ENCODE measurements at places on chromosomes 6 and 20.

DNA sequence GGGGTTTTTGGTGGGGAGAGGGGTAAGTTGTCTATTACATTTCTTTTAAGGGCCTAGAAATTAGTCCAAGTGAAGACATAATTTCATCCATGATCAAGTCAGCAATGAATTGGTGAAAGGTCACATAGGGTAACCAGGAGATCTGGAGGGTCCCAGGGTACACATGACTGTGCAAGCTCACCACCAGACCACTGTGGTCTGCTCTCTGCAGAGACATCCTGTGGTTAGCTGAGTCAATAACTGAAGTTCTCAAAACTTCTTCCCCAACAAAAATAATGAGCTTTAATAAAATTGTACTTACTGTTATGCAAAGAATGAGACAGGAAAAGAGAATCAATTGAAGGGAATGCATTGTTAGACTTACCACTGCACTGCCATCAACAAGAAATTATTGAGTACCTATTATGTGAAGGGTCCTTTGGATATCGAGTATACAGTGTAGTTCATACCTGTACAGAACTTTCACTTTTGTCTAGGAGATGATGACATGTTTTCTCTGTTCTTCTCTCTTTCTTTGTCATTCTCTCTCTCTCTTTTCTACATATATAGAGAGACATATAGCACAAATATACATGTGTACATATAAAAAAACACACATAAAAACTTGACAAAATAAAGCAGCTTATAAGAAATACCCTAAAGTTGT lies 209.8 kb downstream of the GJA1 start:
- no peak for DNase-seq

DNA sequence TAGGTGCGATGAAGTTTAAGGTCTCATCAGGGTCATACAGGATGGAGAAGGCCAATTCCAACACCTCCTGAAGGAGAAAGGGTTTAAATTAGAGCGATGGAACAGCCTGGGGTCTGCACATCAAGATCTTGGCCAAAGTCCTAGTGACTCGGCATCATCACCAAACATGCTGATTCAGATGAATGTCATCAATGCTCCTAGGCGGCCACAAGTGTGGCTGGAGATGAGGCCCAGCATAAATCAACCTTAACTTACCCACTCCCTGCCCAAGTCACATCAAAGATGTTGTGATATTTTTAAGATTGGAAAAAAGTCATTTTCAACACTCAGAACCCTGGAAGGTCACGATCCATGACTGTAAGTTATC lies 37.5 kb downstream of the ELMO2 start:
- DNase-seq, result no peak

DNA sequence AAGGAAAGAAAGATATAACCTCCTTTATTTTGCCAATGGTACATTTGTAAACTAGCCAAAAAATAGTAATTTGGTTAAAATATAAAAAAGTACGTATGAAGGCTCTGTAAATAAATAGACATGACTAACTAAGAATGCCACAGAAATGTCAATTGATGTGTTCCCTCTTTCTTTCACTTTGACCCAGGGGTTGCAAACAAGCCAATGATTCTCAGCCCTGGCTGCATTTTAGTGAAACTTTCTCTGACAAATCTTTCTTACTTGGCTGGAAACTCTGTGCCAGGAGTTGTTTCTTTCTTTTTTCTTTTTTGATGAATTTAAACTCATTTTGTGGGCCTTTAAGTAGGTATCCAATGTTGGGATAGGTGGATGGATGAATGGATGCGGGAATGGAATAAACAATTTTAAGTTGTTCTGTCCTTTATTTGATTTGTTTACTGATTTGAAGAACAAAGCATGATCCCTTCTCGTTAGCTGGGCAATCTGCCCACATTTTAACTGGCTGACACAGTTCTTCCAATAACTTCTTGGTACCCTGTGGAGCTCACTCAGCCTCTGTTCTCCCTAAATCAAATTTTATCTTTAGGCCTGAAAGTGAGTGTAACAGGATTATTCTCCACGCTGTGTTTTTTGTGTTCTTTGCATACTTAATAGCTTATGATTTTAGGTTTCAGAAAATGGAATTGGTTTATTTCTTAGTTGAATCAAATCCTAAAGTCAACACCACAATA lies 58.6 kb upstream of the GCLC start:
- DNase-seq, result no peak

DNA sequence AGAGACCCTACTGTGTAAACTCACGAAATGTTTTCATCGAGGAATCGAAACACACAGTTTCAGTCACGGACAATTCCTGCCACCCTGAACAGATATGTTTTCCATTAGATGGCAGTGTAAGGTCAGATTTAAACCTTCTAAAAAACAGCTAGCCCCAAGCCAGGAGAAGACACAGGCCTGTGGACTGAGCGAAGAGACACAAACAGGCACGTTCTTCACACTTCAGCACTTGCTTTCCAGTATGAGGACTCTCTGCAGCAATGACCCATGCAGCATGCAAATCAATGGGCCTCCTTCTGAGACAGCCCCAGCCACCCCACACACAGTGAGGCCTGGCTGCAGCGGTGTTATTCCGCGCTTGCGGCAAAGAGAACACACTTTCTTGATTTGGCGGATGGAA lies 31.9 kb downstream of the HUS1B start:
- DNase-seq, result no peak

All from effector memory CD4-positive, alpha-beta T cell (primary cell).